ENCODE measurements at places on chromosomes 5 and 9. TPM values are rescaled to one million over a fixed set of nuclear protein-coding genes. Genes with fewer than 3 reads are reported as not detected.
A peak's percentile ranks its signal among the peaks of the same experiment; 100 is the strongest.

GRCh38 chr9:131986576-131986975 lies 93.1 kb downstream of the MED27 start:
- DNase-seq, result no peak

GRCh38 chr5:23269981-23270380 lies 237.4 kb upstream of the PRDM9 start:
- DNase-seq, result no peak

- DNase-seq, result no peak
Observed at GRCh38 chr5:146548781-146549449, 32.9 kb upstream of the GPR151 start.

TBC1D9B gene
- total RNA-seq, result 72.3 TPM

- DNase-seq, result no peak
Observed at GRCh38 chr5:57246426-57246825, 72.6 kb downstream of the GPBP1 start.

DNA sequence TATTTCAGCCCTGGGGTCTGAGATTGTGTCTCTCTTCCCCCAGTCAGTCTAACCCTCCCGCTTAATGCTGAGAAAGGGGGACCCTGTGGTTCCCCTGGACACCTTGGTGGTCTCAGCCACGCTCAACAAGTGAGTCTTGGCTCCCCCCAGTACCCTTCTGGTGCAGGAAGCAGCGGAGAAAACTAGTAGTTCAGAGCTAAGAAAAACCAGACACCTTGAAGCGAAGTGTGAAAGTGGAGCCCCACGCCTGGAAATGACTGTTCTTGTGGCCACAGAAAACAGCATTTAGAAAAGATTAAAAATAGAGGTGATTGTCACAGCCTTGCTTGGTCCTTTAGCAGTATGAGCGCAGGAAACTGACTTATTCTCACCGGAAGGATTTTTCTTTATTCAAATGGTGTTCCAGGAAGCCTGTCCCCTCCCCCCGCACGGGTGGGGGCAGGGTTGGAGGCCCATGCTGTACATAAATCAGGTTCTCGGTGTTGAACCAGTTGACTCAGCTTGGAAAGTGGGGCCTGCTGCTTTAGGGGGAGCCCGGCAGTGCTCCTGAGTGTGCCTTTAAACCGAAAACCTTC lies 8.1 kb downstream of the ARPC5L start:
- DNase-seq, result peak; percentile 95

DNA sequence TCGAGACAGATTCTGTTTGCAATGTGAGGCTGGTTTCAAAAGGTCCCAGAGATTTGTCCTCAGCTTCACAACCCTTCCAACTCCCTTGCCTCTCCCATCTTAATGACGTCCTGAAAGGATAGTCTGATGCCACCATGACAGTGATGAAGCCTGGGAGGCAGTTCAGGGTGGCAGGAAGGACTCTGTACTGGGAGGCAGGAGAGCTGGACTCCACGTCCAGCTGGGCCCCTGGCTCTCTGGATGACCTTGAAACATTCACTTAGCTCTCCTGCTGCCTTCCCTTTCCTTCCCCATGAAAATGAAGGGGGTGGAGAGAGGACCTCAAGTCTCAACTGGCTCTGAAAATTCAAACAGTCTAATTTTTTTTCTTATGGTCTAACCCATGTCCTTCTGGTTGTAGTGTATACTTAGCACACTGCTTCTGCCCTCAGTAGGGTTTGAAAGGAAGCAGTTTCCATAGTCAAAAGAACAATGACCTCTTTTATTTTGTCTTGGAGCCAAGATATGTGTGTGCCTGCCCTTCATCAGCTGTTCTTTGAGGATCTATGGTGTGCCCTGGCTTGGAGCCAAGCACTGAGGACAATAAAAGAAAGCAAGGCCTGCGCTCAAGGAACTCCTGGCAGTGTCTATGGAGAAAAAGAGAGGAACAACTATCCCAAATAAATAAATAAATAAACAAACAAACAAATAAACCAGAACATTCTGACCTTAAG lies 188.3 kb downstream of the GRIA1 start:
- DNase-seq, result no peak

GRCh38 chr9:100287186-100287585 lies 65.6 kb downstream of the TEX10 start:
- DNase-seq, result no peak

DNA sequence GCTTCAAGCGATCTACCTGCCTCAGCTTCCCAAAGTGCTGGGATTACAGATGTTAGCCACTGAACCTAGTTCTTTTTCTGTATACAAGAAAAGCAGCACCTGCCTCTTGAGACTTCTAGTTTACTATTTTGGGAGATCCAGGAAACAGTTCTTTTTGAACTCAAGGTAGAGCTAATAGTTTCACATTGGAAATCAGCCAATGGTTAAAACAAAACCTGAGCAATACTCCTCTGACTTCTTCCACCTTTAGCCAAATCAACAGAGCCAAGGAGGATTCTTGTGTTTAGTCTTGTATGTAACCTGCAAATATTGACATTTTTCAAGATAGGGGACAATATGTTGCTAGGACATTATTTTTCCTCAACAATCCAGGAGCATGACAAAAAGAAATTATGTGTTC lies 349.4 kb downstream of the SH3GL2 start:
- no peak for DNase-seq

DNA sequence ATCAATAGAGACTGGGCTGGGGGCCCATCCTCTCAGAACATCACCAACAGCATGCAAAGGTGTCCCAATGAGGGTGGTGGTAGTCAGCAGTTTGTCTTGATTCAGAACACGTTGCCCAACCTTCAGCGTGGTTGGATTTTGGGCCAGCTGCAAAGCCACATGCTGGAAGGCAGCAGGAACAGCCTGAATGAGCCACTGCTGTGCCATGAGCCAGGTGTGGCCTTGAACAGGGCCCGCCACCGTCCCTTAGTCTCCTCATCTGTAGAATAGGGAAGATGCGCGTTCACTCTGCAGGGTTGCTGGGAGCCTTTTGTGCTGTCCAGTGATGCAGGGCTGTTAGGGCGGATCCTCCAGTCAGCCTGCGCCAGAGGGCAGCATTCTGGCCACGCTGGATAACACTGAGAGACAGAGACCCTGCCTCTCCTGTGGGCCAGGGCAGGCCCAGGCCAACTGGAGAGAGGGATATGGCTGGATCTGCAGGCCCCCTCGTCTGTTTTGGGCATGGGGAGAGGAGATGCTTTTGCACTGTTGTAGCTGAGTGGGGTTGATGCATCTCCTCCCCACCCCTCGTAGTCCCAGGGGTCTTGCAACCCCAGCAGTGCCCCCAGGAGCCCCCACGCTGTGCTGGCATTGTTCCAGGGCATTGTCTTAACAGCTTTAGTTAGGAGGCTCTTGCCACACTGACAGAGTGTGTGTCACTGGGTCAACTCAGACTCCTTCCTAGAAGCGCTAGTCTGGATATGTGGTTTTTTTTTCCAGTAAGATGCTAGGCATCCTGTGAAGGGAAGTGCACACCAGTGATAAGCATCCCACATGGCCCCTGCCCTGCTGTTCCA lies 42.1 kb downstream of the SLC46A2 start:
- no peak for DNase-seq
